Germinal center (tissue), 1 donor: ENCODE measurements at places on chromosomes 1 and 21.

DNA sequence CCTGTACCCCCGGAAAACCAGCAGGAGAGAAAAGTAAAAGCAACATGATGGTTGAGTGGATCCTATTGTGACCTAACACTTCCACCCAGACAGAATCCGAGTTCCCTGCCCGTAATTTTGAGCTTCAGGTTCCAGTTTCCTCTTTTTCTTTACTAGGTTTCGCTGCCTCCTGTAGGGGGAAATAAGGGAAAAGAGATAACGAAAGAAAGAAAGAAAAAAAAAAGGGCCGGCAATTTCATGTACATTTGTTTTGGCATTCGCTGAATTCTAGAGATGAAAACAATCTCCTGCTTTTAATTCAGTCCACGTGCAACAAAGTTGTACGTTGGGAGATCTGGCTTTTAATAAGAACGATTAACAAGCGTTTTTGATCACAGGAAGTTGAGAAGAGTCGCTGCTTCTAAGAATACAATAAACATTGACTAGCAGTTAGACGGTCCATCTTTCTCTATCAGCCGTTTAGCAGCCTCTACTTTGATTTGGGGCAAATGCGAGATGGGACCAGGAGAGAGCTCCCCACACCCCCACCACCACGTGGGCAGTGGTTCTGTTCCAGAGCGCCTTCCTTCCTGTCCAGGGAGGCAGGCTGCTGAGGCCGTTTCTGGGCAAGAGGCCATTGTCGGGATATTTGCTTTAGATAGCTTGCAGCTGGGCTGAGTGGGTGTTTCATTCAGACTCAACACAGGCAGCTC is 155.9 kb upstream of the RUNX1 start:
- DNase-seq: peak; percentile 55

DNA sequence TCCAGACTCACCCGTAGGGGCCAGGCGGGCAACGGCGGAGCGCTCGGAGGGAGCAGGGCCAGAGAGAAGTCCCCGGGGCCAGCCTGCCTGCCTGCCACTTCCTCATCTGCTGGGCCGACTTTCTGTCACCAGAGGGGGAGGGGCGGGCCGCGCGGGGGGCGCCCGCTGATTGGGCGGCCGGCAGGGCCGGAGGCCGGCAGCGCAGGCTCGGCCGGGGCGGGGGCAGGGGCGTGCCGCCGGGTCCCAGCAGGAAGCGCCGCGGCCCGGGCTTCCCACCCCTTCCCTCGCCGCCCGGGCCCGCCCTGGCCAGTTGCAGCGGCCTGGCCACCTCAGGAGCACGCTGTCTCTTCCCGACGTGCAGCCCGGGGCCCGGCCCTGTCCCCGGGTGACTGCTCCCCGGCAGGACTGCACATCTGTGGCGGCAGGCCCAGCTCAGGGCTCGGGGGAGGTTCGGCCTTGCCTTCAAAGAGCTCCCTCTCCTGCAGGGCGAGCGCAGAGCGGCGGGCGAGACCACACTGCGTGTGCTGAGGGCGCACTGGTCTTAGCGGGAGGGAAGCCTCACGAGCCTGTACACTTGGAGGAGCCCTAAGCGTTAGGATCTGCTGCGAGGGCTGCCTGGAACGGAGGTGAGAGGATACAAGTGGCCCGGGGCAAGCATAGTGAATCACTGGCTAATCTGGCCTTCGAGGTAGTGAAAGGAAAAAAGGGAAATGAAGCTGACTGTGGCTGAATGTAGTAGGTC is at the start of gene ELOVL1:
Gene ELOVL1, minus strand, starts transcription at position 108 of the 742 bp plus-strand sequence. CDS start 2,402 bp downstream, outside the sequence.
- DNase-seq: peak; percentile 96

- DNase-seq: no peak
These were observed 32.7 kb upstream of the ZBTB40 start for GRCh38 chr1:22418933-22419382.

- peak; percentile 1 for DNase-seq
These were observed 278.5 kb upstream of the C1orf174 start for GRCh38 chr1:4178501-4179113.

DNA sequence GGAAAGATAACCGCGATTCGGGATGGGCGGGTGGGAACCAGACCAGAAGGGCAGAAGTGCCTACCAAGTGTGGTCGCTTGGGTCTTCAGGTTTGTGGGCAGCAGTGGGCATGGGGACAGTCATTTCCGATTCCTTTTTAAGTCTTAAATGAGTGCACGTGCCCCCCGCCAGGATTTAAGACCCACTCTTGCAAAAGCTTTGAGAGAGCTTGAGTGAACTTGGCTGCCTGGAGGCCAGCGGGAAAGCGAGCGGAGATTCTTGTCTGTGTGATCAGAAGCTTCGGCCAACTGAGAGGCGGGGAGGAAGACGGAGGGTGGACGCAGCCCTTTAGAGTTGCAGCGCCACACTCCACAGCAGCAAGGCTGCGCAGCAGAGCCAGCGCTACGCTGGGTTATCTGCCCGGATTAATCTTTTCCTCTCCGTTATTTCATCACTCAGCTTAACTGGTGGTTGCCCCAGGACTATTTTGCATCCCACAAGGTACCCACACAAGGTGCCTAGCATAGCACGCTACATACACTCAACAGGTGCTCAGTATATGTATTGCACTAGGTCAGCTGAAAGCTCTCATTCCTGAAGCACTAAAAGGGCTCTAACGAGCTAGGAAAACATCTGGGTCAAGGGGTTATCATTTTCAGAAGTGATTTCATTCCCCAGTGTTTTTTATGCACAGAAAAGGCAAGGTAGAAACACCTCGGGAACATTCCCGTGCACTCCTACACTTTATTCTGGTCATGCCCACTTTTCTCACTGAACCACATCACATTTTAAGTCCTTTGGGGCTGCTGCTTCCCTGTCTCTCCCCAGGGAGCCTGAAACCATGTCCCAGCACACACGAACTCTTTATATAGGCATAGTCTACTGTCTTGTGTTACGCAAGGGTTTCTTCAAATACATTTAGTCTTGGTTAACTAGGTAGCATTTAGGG is 1.5 kb upstream of the BATF3 start:
- no peak for DNase-seq

DNA sequence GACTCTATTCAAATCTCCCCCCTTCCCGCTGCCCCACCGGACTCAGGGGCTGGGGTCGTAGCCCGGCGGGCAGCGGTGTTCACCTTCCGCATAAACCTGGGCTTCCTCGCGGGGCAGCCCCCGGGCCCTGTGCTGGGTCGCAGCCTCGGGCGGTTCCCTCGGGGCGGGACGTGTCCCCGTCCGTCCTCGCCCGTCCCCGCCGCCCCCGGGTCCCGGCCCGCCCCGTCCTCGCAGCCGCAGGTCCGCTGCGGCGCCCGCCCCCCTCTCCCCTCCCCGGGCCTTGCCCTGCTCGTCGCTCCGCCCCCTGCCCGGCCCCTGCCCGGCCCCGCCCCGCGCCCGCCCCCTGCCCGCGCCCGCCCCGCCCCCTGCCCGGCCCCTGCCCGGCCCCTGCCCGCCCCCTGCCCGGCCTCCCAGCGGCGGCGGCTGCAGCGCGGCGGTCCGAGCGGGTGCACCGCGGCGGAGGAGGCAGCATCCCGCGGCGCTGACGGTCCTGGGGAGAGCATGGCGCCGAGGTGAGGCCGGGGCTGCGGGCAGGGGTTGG is at the start of gene COL18A1:
Gene COL18A1, plus strand, starts transcription at position 436 of the 541 bp plus-strand sequence. Its CDS starts 66 bp downstream, at position 502.
- DNase-seq: peak; percentile 63

- no peak for DNase-seq
These were observed 144.1 kb downstream of the OMA1 start for GRCh38 chr1:58402444-58402843.

DNA sequence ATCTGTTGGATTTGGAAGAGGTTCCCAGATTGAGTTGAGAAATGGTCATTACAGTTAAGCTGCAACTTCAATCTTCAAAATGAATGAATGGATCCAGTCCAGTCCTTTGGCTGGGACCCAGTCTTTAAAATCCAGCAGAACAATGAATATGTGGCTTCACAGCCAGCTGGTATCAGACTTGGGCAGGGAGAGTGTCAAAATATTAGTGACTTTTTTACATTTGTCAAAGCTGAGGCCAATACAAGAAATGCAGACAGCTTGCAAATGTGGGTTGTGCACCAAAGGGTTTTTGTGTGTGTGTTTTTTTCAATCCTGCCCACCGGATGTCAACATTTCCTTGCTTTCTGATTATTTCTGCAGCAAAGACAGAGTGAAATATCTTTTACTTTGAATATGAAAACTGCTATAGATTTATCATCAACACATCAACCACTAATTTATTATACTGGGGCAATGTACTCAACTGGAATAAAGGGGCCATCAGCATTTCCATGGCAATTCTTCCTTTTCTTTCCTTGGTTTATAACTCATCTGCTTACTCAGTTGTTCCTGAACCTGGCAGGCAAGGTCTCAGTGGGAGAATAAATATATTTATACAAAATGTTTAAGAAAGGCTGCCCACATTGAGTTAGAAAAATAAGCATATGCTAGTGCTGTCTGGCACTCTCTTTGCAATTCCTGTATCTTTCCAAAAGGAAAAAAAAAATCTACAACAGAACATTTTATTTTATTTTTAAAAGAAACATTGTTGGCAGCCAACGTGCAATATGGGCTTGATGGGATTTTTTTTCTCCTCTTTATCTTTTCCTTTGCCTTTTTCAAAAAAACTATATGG is 491.6 kb upstream of the C1orf87 start:
- DNase-seq: no peak

- DNase-seq: no peak
These were observed 173.4 kb upstream of the RUNX1 start for GRCh38 chr21:35222541-35222941.

- DNase-seq: peak; percentile 86
These were observed 11.7 kb upstream of the EPHA2 start for GRCh38 chr1:16167331-16168143.

DNA sequence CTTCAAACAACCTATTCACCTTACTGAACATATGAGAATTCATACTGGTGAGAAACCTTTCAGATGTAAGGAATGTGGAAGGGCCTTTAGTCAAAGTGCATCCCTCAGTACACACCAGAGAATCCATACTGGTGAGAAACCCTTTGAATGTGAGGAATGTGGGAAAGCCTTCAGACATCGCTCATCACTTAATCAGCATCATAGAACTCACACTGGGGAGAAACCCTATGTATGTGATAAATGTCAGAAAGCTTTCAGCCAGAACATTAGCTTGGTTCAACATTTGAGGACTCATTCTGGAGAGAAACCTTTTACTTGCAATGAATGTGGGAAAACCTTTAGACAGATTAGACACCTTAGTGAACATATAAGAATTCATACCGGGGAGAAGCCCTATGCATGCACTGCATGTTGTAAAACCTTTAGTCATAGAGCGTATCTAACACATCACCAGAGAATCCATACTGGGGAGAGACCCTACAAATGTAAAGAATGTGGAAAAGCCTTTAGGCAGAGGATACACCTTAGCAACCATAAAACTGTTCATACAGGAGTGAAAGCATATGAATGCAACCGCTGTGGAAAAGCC is 13.2 kb upstream of the EXO5 start:
- DNase-seq: no peak

DNA sequence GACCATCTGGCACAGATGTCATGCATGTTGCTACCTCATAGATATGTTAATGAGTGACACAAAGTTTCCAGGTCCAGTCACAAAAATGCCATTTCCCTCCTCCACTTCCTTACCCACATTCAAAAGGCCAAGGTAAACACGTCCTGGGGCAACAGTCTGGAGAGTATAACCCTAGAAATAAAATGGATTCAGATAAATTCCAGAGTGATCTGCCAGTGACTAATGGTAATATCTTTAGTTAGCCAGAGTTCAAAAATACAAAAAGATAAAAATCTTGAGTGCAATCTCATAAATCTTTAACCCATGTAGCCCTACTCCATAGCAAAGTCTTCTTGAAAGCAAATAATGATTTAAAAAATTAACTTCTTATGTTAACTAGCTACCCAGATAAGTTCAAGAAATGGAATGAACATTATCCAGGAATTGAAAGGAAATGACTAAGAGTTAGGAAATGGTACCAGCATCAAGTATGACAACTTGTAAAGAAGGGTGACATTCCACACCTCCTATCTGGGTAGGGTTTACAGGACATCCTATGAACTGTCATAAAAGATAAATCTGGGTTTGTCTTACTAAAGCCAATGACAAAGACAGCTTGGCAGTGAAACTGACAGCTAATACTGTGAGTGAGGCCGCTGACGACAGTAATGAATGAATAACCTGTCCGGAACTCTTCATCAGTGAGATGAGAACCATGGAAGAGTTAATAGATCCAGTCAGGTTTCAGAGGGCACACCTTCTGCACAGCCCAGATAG is 18.1 kb downstream of the RGS2 start:
- no peak for DNase-seq

DNA sequence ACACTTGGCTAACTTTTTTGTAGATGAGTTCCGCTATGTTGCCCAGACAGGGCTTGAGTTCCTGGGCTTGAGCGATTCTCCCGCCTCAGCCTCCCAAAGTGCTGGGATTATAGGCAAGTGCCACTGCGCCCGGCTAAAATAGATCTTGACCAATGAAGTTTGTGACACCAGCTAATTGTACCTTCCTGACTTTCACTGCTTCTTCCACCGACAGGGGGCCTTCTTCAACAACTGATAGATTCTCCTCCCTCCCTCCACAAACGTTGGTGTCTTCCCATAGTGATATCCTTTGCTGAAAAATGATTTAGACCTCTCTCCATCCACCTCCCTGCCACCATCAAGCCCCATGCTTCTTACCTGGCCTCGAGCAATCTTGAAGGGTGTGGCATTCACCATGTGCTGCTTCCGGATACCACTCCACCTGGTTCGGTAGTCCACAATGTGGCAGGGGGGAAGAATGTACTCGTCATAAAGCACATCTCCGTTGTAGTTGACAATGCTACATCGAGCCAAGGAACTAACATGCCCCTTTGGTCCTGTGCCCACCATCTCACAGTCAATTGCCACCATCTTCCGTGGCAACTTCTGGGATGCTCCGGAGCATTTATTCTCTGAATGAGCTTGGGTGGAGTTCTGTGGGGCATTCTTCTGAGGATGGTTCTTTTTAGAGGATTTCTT is 1.6 kb upstream of the METTL25B start:
- DNase-seq: peak; percentile 68

- no peak for DNase-seq
These were observed 144.7 kb downstream of the CASZ1 start for GRCh38 chr1:10651793-10652192.

- DNase-seq: no peak
These were observed 245.4 kb upstream of the POU3F1 start for GRCh38 chr1:38291906-38292521.

- no peak for DNase-seq
These were observed 6.9 kb upstream of the PTGFR start for GRCh38 chr1:78483903-78484302.

- DNase-seq: no peak
These were observed 30.1 kb upstream of the GNG4 start for GRCh38 chr1:235679644-235680043.

GRCh38 chr1:36516372-36517010 is 33.8 kb upstream of the CSF3R start:
- peak; percentile 74 for DNase-seq

- DNase-seq: no peak
These were observed 66.1 kb upstream of the WNT4 start for GRCh38 chr1:22208973-22209378.
